Large intestine (tissue), 12 donors: ENCODE measurements at places on chromosomes 7 and 10. TPM values are rescaled to one million over a fixed set of nuclear protein-coding genes. Genes with fewer than 3 reads are reported as not detected.

DNA sequence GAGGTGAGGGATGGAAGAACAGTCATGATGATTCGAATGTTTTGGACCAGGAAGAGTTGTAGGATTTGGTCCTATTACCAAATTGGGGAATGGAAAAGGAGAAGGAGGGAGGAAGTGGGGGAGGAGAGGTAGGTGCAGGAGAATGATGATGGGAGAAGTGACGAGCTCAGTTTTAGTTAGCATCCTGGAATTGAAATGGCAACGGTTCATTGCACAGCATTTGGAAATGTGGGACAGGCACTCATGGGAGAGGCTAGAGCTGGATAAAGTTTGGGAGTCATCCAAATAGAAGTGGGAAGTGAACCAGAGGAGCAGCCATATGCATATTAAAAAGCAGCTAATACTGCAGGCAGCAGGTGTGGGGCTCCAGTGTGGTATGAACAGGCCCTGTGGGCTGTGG lies 253.6 kb downstream of the SORCS3 start:
- H3K4me1 ChIP-seq: no peaks in the 10 kb centered on the region
- H3K27ac ChIP-seq: no peak overlapping the region
- no peak for DNase-seq
- no peaks in the 10 kb centered on the region for H3K27me3 ChIP-seq

DNA sequence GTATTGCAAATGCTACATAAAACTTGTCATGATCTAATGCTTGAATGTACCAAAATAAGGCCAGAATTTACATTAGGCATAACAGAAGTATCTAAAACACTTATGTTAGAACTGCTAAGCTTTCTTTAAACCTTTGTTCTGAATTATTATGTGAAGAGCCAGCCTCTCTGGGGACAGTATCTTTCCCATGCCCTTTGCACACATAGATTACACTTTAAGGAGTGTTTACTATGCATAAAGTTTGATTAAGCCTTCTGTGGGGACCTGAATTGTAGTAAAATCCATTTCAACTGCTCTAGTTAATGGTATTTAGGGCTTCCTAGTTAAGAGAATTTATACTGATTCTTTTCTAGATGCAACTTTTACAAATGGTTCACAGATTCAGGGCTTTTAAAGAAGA lies 444.7 kb downstream of the IPMK start:
- H3K27ac ChIP-seq: peak overlapping the region; percentile 3
- no peaks in the 10 kb centered on the region for H3K36me3 ChIP-seq
- no peak overlapping the region for H3K4me3 ChIP-seq
- DNase-seq: peak; percentile 20
- H3K4me1 ChIP-seq: peaks cover 7% of the 10 kb centered on the region
- H3K27me3 ChIP-seq: no peaks in the 10 kb centered on the region

DNA sequence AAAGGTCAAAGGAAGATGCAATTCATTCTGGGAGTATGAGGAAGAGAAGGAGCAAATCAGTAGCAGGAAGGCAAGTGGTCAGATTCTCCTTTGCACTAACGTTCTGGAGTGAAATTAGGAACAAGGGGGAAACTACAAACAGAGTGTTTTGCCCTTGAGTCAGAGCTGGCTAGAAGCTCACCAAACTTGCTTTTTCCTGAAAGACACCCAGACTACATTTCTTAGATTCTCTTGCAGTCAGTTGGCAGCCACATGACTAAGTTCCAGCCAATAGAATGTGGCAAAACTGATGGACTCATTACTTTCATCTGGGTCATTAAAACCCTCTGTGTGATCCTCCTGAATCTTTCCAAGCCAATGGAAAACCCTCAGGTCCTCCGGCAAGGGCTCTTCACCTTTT lies 18.6 kb upstream of the DLX5 start:
- H3K36me3 ChIP-seq: no peaks in the 10 kb centered on the region
- no peaks in the 10 kb centered on the region for H3K4me1 ChIP-seq
- DNase-seq: no peak
- H3K4me3 ChIP-seq: no peak overlapping the region
- H3K27me3 ChIP-seq: no peaks in the 10 kb centered on the region

DNA sequence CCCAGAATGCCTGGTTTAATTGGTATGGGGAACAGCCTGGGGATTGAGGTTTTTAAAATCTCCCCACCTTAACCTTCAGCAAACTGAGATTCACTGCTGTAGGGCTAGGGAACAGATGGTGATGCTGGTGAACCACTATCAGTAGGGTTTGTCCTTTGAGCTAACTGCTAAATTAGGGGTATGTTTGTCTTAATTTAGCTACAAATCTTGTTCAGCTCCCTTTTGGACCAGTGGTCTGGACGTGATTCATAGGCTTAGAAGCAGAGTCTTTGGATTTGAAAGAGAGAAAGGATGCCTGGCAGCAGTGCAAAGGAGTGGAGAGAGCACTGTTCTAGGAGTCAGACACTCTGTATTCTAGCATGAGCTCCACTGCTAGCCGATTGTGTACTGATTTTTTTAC lies 2.8 kb downstream of the HDAC9 start:
- no peak overlapping the region for H3K27ac ChIP-seq
- no peak overlapping the region for H3K4me3 ChIP-seq
- peaks cover 2% of the 10 kb centered on the region for H3K27me3 ChIP-seq
- no peaks in the 10 kb centered on the region for H3K4me1 ChIP-seq

GRCh38 chr7:36606153-36606975 lies 117.9 kb downstream of the AOAH start:
- H3K36me3 ChIP-seq: no peaks in the 10 kb centered on the region
- H3K4me3 ChIP-seq: no peak overlapping the region
- no peaks in the 10 kb centered on the region for H3K4me1 ChIP-seq
- no peaks in the 10 kb centered on the region for H3K27me3 ChIP-seq
- H3K27ac ChIP-seq: no peak overlapping the region
- no peak for DNase-seq

- peaks cover 6% of the 10 kb centered on the region for H3K27me3 ChIP-seq
- DNase-seq: no peak
- no peak overlapping the region for H3K4me3 ChIP-seq
- no peak overlapping the region for H3K27ac ChIP-seq
- H3K36me3 ChIP-seq: no peaks in the 10 kb centered on the region
Observed at GRCh38 chr7:26599982-26600381, 264.4 kb downstream of the SKAP2 start.

CUX1 gene
- polyA plus RNA-seq: 72.9 TPM

PTF1A gene
- polyA plus RNA-seq: not detected

SCART1 gene
- polyA plus RNA-seq: 2.3 TPM

SUV39H2 gene
- polyA plus RNA-seq: 10.9 TPM

OR9A2 gene
- polyA plus RNA-seq: not detected
